ENCODE measurements at places on chromosomes 7 and 10.

GRCh38 chr7:105642264-105642663 lies 61.0 kb upstream of the EFCAB10 start:
- no peak for DNase-seq

GRCh38 chr10:72107325-72108003 lies 19.1 kb upstream of the SPOCK2 start:
- no peak for DNase-seq

GRCh38 chr7:117791877-117792780 lies 81.1 kb downstream of the CTTNBP2 start:
- no peak for DNase-seq

GRCh38 chr10:33820531-33820930 lies 486.1 kb upstream of the NRP1 start:
- DNase-seq = no peak

DNA sequence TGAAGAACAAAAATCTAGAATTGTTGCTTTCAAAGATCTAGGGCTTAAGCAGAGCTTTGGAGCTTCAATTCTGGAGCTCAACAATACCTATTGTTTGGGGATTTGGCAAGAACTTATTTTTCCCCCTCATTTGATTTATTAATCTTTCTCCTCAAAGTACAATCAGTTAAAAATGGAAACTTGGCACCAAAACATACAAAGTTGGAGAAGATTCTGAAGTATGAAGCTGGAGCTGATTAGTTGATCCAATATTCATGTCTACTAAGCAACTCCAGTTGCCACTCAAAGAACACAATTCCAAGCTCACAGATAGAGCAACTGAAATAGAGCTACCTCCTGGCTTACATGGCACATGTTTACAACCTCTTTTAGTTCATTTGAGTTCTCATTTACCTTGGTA lies 3.8 kb downstream of the FAM13C start:
- DNase-seq = no peak

- DNase-seq = no peak
Observed at GRCh38 chr7:80659120-80660055, 20.9 kb downstream of the CD36 start.

DNA sequence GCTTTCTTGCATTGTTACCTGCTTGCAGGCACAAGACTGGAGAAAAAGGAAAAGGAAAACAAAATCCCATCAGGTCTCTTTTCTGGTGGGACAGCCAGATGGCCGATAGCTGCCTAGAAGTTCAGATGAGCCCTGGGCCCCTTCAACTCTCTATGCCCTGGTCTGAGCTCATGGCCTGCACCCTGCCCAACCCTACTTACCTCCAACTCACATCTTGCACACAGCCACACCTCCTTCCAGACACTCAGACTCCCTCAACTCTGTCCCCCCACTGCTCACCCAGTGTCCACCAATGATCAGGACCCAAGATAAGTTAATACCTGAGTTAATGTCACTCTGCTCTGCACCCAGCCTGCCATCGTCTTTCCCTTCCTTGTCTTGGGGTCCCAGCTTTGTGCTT lies 10.9 kb downstream of the RBP3 start:
- no peak for DNase-seq

- DNase-seq = no peak
Observed at GRCh38 chr10:133163889-133164815, 4.1 kb downstream of the KNDC1 start.

GRCh38 chr10:13168781-13169180 lies 7.4 kb downstream of the MCM10 start:
- DNase-seq = no peak

- no peak for DNase-seq
Observed at GRCh38 chr10:133277993-133278576, 1.4 kb upstream of the ADAM8 start.

DNA sequence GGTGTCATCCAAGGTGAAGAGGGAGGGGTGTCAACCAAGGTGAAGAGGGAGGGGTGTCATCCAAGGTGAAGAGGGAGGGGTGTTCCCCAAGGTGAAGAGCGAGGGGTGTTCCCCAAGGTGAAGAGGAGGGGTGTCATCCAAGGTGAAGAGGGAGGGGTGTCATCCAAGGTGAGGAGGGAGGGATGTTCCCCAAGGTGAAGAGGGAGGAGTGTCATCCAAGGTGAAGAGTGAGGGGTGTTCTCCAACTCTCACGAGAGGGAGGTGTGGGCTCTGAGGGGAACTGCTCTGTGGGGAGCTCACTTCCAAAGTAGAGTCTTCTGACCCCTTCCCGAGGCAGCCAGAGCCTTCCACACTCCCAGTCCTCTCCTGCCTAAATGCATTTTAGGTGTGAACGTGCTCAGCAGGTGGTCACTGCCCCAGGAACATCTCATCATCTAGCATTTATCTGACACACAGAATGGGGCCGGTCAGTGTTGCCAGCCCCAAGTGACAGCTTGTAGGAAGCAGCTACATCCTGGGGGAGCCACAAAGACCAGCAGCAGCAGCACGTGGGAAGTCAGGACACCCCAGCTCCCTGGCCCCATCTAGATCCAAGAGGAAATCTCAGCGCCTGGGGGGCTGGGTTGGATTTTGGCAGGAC lies 323.8 kb downstream of the GLRX3 start:
- no peak for DNase-seq

GRCh38 chr7:32218741-32219288 lies 148.6 kb upstream of the PDE1C start:
- DNase-seq = no peak

DNA sequence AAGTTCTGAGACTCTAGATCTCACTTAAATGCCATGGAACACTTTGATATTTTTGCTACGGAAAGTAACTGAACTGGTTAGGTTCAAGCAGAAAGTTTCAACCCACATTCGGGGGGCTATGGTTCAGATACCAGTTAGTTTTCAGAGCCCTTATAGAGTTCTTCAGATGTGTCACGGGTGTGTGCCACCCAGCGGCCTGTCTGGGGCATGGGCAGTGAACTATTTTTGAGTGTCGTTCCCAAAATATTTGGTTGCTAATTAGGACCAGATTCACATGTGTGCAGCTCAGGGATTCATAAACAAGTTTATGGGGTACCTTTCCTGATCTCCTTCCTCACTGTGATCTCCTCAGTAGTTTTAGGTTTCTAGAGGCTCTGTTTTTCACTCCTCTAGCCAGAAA lies 271.9 kb downstream of the C7orf25 start:
- no peak for DNase-seq

GRCh38 chr7:82382276-82382675 lies 61.3 kb downstream of the CACNA2D1 start:
- no peak for DNase-seq

- DNase-seq = no peak
Observed at GRCh38 chr7:53013925-53014324, 21.5 kb upstream of the POM121L12 start.

DNA sequence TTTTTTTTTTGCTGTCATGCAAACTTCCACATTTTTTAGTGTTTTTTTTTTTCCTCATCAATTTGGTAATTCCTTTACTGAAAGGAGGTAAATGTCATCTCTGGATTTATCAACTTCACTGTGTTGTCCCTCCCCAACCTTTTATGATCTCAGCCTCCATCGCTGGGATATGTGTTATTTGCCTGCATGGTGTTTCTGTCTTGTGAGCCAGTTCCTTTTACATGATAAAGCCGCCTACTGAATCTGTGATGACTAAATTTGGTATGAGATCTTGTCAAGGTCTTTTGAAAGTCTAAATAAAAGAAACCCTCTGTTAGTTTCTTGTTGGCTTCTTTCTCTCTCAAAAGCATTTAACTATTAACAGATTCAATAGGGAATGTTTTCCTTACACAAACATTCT lies 39.3 kb downstream of the TAS2R41 start:
- no peak for DNase-seq

DNA sequence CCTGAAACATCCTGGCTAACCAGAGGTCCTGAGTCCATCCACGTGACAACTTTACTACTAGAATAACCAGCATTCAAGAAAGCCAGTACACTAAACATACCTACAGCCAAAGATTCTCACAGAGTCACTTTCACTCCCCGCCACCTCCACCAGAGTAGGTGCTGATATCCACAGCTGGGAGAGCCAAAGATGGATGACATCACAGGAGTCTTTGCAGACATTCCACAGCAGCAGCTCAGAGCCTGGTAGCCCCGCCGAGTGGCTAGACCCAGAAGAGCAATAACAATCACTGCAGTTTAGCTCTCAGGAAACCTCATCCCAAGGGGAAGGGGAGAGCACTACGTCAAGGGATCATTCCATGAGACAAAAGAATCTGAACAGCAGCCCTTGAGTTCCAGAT lies 13.5 kb upstream of the ADAM22 start:
- no peak for DNase-seq

DNA sequence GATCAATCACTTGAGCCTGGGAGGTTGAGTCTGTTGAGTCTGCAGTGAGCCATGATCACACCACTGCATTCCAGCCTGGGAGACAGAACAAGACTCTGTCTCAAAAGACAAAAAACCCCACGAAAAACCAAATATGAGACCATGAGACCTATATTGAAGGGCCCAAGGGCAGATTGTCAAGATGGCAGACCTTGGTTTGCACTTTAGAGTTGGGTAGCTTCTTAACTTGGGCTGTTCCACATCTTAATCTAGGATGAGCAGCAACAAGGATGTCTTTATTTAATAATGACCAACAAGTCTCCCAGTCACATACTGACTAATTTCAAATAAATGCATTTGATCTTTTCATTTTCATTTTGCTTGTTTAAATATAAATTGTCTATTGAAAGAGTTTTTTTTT lies 43.8 kb downstream of the KAT6B start:
- no peak for DNase-seq

DNA sequence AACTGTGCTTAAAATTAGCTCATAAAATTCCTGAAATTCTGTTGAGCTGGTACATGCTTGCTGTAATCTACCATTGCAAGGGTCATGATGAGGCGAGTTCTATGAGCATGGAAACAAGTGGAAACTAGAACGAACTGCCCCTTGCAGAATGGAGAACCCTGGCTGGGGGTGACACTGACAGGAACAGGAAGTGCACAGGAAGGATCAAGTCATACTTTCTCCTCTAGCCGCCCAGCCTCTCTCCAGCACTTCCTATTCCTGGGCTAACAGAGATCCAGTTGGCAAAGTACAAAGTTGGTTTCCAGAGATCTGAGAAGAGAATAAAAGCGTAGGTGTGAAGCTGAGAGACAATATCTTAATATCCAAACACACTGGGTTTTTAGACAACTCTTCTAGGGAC lies 414.2 kb upstream of the PODXL start:
- DNase-seq = no peak
